Activated naive CD4-positive, alpha-beta T cell treated with anti-CD3 and anti-CD28 coated beads for 36 hours (primary cell): ENCODE measurements at places on chromosomes 4 and X. TPM values are rescaled to one million over a fixed set of nuclear protein-coding genes. Genes with fewer than 3 reads are reported as not detected.

Gene HELT
- total RNA-seq = not detected

Gene ADRA2C
- total RNA-seq = not detected

Gene ZNF157
- 0.69 TPM for total RNA-seq

Gene F8A3
- 0.52 TPM for total RNA-seq

Gene PNMA6A
- total RNA-seq = 0.95 TPM

Gene HSFX2
- not detected for total RNA-seq

Gene WWC2
- 10.0 TPM for total RNA-seq

GRCh38 chr4:105921301-105921700 lies 26.0 kb downstream of the NPNT start:
- H3K4me3 ChIP-seq = no peak overlapping the region
- no peak overlapping the region for H3K27ac ChIP-seq
- peaks cover 2% of the 10 kb centered on the region for H3K27me3 ChIP-seq
- DNase-seq = no peak
- H3K36me3 ChIP-seq = no peaks in the 10 kb centered on the region

DNA sequence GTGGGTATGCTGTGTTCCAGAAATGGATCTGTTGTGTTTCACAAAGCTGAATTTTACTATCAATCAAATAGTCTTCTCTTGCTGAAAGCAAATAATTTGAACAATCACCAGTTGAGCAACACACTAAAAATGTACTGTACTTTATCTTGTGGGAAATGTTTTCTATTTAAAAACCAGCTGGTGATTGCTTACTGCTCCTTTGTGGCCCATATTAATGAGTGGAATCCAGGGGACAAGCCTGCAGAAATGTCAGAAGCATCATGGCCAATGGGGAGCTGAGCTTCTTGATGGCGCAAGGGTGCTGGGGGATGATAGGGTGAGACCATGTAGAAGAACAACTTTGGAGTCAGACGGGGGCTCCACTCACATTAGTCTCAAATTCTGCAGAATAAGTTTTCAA lies 346.2 kb downstream of the ARHGAP10 start:
- H3K27me3 ChIP-seq = no peaks in the 10 kb centered on the region
- DNase-seq = no peak
- H3K36me3 ChIP-seq = peaks cover 72% of the 10 kb centered on the region
- no peaks in the 10 kb centered on the region for H3K4me1 ChIP-seq
- H3K4me3 ChIP-seq = no peak overlapping the region
- H3K27ac ChIP-seq = no peak overlapping the region

GRCh38 chr4:185145572-185145971 lies 2.5 kb downstream of the SLC25A4 start:
- no peak for DNase-seq
- H3K4me1 ChIP-seq = peaks cover 13% of the 10 kb centered on the region
- H3K36me3 ChIP-seq = peaks cover 1% of the 10 kb centered on the region
- H3K27ac ChIP-seq = no peak overlapping the region
- H3K4me3 ChIP-seq = no peak overlapping the region

DNA sequence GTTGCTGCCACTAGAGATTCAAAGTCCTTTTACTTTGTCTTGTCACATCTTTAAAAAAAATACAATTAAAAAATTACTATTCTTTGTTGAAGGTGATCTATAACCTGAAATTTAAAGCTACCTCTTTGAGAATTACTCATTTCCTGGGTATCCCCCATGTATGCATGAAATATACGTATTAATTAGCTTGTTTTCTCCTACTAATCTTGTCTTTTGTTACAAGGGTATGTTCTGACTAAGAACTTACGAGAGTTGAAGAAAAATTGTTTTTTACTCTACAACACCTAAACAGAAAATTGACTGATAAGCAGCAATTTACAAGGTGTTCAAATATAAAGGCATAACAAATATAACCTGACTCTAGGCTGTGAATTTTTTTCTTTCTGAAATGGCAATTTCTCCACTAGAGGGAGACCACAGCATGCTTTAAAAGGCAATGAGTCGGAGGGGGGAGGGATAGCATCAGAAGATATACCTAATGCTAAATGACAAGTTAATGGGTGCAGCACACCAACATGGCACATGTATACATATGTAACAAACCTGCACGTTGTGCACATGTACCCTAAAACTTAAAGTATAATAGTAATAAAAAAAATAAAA lies 249.6 kb downstream of the OPHN1 start:
- no peak overlapping the region for H3K4me3 ChIP-seq
- no peak overlapping the region for H3K27ac ChIP-seq
- DNase-seq = no peak
- H3K4me1 ChIP-seq = peaks cover 11% of the 10 kb centered on the region
- no peaks in the 10 kb centered on the region for H3K36me3 ChIP-seq

GRCh38 chrX:1727531-1728027 lies 112.7 kb downstream of the ASMT start:
- no peak overlapping the region for H3K27ac ChIP-seq
- H3K36me3 ChIP-seq = peaks cover 19% of the 10 kb centered on the region
- H3K27me3 ChIP-seq = no peaks in the 10 kb centered on the region
- H3K4me1 ChIP-seq = no peaks in the 10 kb centered on the region
- no peak overlapping the region for H3K4me3 ChIP-seq

GRCh38 chrX:77949840-77950239 lies 19.6 kb downstream of the PGAM4 start:
- DNase-seq = no peak
- H3K27me3 ChIP-seq = no peaks in the 10 kb centered on the region
- H3K36me3 ChIP-seq = no peaks in the 10 kb centered on the region
- no peak overlapping the region for H3K4me3 ChIP-seq
- peaks cover 6% of the 10 kb centered on the region for H3K4me1 ChIP-seq

- H3K27ac ChIP-seq = no peak overlapping the region
- no peak for DNase-seq
- peaks cover 36% of the 10 kb centered on the region for H3K27me3 ChIP-seq
- no peak overlapping the region for H3K4me3 ChIP-seq
- no peaks in the 10 kb centered on the region for H3K36me3 ChIP-seq
Measured at GRCh38 chr4:6476893-6477292, 4.5 kb upstream of the PPP2R2C start.

GRCh38 chrX:10741003-10741402 lies 120.6 kb upstream of the MID1 start:
- H3K36me3 ChIP-seq = no peaks in the 10 kb centered on the region
- no peak overlapping the region for H3K4me3 ChIP-seq
- H3K27me3 ChIP-seq = no peaks in the 10 kb centered on the region
- H3K4me1 ChIP-seq = no peaks in the 10 kb centered on the region
- H3K27ac ChIP-seq = no peak overlapping the region
- DNase-seq = no peak

GRCh38 chr4:79197275-79198009 lies 128.4 kb downstream of the NAA11 start:
- no peak overlapping the region for H3K27ac ChIP-seq
- no peaks in the 10 kb centered on the region for H3K4me1 ChIP-seq
- peaks cover 2% of the 10 kb centered on the region for H3K27me3 ChIP-seq
- no peak overlapping the region for H3K4me3 ChIP-seq
- no peak for DNase-seq
- no peaks in the 10 kb centered on the region for H3K36me3 ChIP-seq

GRCh38 chr4:94961420-94961819 lies 203.7 kb downstream of the BMPR1B start:
- DNase-seq = no peak

DNA sequence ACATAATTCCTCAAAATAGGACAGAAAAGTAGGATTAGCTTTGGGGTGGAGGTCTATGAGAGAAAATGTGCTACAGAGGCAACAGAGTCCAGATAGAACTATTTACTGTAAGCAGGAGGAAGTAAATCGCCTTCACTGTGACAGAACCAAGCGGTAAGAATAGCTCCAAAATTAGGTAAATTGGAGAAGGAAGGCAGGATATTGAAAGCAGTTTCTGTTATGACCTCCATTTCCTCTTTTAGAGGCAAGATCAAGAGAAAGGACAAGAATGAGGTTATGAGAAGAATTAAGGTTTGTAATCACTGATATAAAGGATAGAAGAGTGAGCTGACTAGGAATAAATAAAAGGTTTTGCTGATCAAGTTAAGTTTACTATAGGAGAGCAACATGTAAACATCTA lies 44.1 kb upstream of the NEUROG2 start:
- H3K27ac ChIP-seq = no peak overlapping the region
- peaks cover 21% of the 10 kb centered on the region for H3K36me3 ChIP-seq
- no peaks in the 10 kb centered on the region for H3K27me3 ChIP-seq
- no peak for DNase-seq
- H3K4me3 ChIP-seq = no peak overlapping the region
- no peaks in the 10 kb centered on the region for H3K4me1 ChIP-seq

DNA sequence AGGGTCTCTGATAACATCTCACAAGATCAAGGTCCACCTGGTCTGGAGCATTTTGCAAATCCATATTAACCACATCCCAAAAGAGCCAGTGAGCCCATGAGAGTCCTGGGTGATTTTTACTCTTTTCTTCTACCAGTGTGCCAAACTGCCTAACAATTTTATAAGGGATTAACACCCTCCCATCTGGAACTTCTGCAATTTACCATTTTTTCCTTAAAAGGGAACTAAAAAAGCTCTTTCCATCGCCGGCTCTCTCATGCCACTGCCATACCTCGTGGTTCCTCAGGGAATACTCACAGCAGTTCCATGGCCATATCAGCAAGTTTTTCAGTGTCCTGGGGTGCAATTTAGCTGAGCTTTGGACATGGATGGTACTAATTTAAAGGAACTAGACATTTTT lies 55.7 kb downstream of the SEPSECS start:
- H3K27me3 ChIP-seq = no peaks in the 10 kb centered on the region
- H3K4me1 ChIP-seq = no peaks in the 10 kb centered on the region
- no peak overlapping the region for H3K4me3 ChIP-seq
- H3K27ac ChIP-seq = no peak overlapping the region
- DNase-seq = no peak

GRCh38 chrX:39653691-39654090 lies 444.1 kb downstream of the BCOR start:
- H3K27ac ChIP-seq = no peak overlapping the region
- no peaks in the 10 kb centered on the region for H3K27me3 ChIP-seq
- H3K36me3 ChIP-seq = no peaks in the 10 kb centered on the region
- peaks cover 13% of the 10 kb centered on the region for H3K4me1 ChIP-seq
- no peak for DNase-seq

- H3K4me1 ChIP-seq = peaks cover 27% of the 10 kb centered on the region
- H3K27me3 ChIP-seq = peaks cover 6% of the 10 kb centered on the region
- DNase-seq = no peak
- H3K27ac ChIP-seq = no peak overlapping the region
- no peak overlapping the region for H3K4me3 ChIP-seq
- H3K36me3 ChIP-seq = no peaks in the 10 kb centered on the region
Measured at GRCh38 chr4:122695226-122695625, 37.3 kb upstream of the BBS12 start.
